Activated CD8-positive, alpha-beta T cell treated with anti-CD3 and anti-CD28 coated beads for 36 hours (primary cell): ENCODE measurements at places on chromosomes 6 and 20. TPM values are rescaled to one million over a fixed set of nuclear protein-coding genes. Genes with fewer than 3 reads are reported as not detected.

Gene CST9L
- not detected for total RNA-seq

Gene RGS19
- 44.1 TPM for total RNA-seq

Gene PAX1
- not detected for total RNA-seq

DNA sequence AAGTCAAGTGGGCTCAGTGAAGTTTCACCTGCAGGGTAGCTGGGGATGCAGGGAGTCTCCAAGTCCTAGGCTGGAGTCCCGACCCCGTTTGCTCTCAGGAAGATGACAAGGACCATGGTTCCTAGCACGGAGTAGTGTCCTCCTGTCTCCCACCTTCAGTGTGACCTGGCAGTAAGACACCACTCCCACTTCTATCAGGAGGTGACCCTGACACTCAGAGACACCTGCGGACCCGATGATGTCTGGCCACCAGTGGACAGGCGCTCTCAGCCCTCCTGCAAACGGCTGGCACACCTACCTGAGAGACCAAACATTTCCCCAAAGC, 1.1 kb downstream of the SOD2 start:
- DNase-seq: peak; percentile 11
- H3K36me3 ChIP-seq: peaks cover 34% of the 10 kb centered on the region
- no peaks in the 10 kb centered on the region for H3K27me3 ChIP-seq
- peak overlapping the region; percentile 88 for H3K4me3 ChIP-seq
- H3K4me1 ChIP-seq: peaks cover 43% of the 10 kb centered on the region

GRCh38 chr20:36285746-36286447, 20.2 kb upstream of the DLGAP4 start:
- no peak overlapping the region for H3K27ac ChIP-seq
- H3K36me3 ChIP-seq: no peaks in the 10 kb centered on the region
- no peak for DNase-seq

- no peak overlapping the region for H3K27ac ChIP-seq
- peaks cover 34% of the 10 kb centered on the region for H3K27me3 ChIP-seq
- DNase-seq: no peak
- H3K4me3 ChIP-seq: no peak overlapping the region
These were observed 505.5 kb downstream of the PRIM2 start for GRCh38 chr6:57822896-57823358.

GRCh38 chr6:62286470-62286843, 432 bp upstream of the KHDRBS2 start:
- no peak for DNase-seq
- peaks cover 13% of the 10 kb centered on the region for H3K27me3 ChIP-seq
- H3K4me1 ChIP-seq: no peaks in the 10 kb centered on the region
- no peaks in the 10 kb centered on the region for H3K36me3 ChIP-seq

DNA sequence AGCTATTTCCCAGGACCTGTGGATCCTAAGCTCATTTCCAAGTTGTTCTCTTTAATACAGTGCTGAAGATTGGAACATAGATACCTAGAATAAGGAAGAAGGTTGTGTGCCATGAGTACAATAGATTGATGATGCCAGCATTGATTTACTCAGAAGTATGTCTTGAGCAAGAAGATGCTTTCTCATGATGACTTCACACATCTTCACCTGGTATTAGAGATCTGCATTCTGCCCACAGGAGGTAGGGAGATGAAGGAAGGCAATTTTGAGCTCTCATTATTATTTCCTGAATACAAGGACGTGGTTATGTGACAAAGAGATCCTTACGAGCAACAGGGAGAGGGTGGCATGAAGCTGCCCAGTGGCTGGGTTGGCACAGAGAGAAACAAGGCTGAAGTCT, 20.0 kb upstream of the ZNF165 start:
- no peaks in the 10 kb centered on the region for H3K36me3 ChIP-seq
- H3K27me3 ChIP-seq: peaks cover 20% of the 10 kb centered on the region
- no peak for DNase-seq
- H3K27ac ChIP-seq: no peak overlapping the region
- no peaks in the 10 kb centered on the region for H3K4me1 ChIP-seq

DNA sequence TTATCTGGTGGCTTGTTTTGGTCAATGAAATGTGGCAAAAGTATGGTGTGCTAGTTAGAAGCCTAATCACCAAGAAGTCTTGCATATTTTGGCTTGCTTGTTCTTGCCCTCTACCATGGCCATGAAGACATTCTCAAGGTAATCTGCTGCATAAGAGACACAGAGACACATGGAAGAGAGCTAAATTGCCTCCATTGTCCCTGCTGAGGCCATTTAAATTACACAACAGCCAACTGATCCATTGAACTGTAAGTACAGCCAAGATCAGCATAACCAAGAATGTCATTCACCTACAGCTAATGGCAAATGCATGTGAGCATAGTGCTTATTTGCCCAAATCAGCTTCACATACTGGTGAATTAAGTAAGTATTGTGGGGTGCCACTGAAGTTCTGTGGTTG, 603.8 kb downstream of the FRK start:
- no peaks in the 10 kb centered on the region for H3K27me3 ChIP-seq
- no peak overlapping the region for H3K4me3 ChIP-seq
- H3K27ac ChIP-seq: no peak overlapping the region
- no peaks in the 10 kb centered on the region for H3K4me1 ChIP-seq
- DNase-seq: no peak
- no peaks in the 10 kb centered on the region for H3K36me3 ChIP-seq
